ENCODE measurements at places on chromosomes 1 and 21.

GRCh38 chr1:203932556-203932955 lies 71.2 kb downstream of the SNRPE start:
- no peak for DNase-seq

DNA sequence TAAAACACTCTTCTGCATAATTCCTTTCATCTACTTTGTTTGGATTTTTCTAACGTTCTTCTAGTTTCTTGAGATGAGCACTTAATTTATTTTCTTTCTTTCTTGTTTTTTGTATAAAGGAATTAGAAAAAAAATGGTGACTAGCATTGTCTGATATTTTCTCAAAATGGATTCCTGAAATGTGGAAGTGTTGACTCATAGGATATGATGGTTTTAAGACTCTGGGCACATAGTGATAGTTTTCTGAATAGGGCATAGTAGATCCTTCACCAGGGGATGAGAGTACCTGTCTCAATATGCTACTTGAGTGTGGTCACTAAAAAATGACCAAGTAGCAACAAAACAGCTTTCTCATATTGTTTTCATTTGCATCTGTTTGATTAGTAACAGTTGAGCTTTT lies 100.9 kb downstream of the PEX14 start:
- no peak for DNase-seq

DNA sequence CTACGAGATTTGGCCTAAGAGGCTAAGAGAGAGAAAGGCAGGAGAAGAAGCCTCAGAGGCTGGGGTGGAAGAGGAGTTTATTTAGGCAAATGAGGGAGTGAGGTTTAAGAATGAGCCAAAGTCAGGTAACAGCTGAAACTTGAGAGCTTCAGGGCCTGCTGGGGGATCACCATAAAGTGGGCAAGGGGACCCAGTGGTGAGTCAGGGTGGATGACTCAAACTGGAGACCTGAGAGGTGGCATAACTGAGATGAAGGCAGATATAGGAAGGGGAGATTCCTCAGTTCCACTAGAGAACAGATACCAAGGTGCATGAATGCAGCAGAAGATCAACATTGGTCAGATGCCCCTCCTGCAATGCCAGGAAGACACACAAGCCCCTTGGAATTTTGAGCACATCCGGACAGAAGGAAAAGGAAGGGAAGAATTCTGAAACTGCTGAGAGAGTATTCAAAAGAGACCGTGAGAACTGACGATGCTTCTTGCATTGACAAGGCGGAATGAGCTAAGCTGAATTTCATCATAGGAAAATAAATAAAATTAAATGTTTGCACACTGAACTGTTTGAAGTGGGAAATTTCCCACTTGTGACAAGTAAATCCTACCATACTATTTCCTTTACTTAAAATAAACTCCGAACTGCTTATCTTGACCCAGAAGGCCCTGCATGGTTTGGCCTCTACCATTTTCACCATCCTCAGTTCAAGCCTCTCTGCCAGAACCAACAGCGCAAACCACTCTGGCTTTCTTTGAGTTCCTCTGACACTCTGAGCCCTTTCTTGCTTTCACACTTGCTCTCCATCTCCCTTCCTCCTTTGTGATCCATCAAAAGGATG lies 94.1 kb downstream of the NMNAT2 start:
- no peak for DNase-seq

DNA sequence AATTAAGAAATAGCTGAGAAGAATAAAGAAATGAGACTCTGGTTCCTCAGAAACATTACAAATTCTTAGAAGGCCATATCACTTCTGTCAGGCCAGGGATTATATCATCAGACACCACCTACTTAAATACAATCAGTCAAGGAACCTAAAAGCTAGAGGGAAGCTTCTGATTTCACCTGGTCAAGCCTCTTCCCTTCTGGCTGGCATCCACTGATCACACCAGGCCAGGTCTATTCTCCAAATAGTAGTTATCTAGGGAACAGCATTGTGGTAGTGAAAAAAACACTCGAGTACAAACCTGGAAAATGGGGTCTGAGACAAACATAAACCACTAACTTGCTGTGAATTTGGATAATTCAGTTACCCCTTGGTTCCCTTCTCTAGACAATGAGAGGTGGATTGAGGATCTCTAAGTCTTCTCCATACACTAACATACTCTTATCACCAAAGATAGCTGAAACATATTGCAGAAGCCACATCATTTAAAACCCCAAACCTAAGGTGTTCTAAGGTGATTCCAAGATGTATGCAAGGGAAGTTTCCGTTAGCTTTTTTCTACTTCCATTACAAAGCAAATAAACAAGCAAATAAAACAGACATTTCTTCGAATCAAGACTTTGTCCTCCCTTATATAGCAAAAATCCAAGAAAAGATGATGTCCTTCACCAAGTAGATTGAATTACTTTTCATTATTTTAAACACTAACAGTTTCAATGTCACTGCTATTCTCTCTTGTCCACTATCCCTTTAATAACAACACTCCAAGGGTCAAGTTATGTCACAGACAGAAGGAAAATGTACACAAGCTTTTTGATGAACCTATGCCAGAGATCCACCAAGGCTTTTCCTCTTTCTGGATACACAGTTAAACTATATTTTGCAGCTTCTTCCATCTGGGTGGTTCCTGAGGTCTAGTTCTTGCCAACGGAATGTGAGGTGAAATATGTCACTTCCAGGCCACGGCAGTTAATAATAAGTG lies 212.9 kb downstream of the KCNH1 start:
- DNase-seq, result no peak

DNA sequence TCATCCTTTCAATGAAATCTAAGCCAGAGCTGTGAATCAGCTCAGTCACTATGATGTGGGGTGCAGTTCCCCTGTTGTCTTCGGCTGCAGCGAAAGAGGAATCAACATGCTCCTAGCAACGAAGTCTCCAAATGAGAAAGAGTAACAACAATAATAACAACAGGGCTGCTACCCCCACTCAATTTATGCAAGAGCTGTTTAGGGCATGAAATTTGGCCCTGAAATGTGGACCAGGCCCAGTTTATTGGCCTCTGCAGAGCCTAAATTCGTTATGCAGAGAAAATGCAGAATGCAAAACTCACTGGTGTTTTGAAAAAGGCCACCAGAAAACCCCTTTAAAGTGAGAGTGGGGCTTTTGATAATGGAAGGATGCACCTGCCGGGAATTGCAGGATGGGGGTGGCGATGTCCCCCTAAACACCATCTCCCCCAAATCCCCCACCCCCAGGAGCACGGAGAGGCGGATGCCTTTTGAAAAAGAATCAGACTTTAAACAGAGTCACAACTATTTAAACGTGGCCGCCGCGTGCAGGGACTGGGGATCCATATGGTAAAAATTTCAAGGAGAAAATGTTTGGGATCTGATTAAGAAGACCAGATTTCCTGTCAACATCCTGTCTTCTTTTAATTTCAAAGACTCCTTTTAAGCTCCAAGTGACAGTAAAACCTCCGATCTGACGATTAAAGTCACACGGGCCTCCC lies 1.9 kb downstream of the RUNX3 start:
- DNase-seq, result no peak

GRCh38 chr1:164740000-164740526 lies 181.1 kb downstream of the PBX1 start:
- DNase-seq, result no peak

GRCh38 chr1:201637282-201638079 lies 98.6 kb downstream of the NAV1 start:
- DNase-seq, result no peak

DNA sequence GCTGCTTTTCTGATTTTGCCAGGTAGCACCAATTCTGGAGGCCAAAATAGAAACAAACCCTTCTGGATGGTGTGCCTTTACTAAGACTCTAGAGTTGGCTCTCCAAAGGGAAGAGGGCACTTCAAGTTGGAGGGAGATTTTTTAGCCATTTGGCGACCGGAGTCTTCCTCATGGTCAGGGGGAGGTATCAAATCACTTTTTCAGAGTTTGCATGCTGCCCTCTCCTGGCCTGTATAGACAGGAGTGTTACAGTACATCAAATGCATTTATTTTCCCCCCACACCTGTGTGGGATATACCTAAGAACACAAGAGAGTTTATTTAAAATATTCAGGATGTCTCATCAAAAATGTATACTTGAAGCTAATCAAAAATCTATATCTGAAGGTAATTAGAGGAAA lies 3.2 kb downstream of the GREM2 start:
- no peak for DNase-seq

DNA sequence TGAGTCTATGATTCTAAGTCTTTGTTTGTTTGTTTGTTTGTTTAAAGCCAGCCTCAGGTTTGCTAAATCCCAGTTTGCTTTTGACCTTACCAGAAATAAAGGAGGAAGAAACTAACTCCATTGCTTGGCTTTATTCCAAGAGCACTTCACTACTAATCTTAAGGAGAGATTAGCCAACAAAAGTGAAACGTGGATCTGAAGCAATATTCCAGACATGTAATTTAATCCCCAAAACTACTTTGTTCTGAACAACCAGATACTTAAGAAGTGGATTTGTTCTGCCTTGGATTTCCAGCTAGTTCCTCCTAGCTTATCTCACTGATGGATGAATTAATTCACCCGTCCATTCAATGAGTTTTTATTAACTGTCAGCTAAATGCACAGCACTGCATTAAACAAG lies 15.9 kb upstream of the CEP350 start:
- DNase-seq, result no peak

- DNase-seq, result no peak
Measured at GRCh38 chr1:178109348-178110143, 15.6 kb downstream of the RASAL2 start.

DNA sequence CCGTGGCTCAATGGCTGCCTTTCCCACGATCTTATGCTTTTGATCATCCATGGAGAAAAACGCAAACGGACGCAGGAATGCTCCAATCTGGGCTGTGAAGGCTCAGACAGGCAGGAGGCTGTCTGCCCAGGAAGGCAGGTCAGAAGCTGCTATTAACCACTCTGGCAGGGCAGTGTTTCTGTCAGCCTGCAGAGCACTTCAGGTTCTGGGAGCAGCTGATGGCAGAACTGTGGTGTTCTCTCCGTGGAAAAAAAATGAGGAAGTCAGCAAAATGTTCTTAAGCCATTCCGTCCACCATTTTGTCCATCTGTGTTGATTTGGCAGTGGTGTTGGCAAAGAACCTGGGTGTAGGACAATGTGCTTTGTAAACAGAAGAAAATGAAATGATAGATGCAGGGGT lies 91.7 kb downstream of the SIM2 start:
- no peak for DNase-seq

DNA sequence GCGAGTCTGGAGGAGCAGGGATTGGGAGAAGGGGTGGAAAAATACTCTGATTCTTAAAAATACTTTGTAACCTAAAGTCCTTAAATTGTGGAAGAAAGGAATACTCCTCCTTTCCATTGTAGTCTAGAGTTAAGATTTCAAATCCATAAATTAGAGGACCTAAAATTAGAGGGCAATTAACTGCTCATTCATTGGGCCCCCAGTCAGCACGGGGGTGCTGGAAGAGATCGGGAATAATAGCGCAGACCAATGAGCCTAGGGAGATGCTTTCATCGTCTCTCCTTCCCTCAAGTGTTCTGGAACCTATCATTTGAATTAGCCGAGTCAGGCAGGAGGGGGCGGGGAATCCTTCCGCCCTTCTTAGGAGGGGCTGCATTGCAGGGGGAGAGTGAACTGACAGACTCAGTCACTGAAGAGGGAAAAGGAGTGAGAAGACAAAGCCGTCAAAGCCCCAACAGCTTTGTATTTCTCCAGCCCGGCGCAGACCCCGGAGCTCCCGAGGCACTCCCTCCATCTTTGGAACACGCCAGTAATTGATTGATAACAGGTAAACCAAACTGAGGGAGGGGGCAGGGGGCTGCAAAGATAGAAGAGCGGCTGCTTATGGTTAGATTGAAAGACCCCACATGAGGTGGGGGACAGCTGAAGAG lies at the start of gene MLLT11:
TSS of gene MLLT11 (plus strand) at position 391 of the 650 bp plus-strand sequence. CDS start 6,828 bp downstream, outside the sequence.
- DNase-seq, result peak; percentile 61

GRCh38 chr1:54575605-54576290 lies 27.7 kb downstream of the ACOT11 start:
- no peak for DNase-seq

GRCh38 chr1:41696381-41696780 lies 211.9 kb upstream of the EDN2 start:
- no peak for DNase-seq

- DNase-seq, result no peak
Measured at GRCh38 chr1:235873045-235873444, 6.3 kb upstream of the LYST start.

- no peak for DNase-seq
Measured at GRCh38 chr1:182766881-182767645, 22.5 kb upstream of the NPL start.

- no peak for DNase-seq
Measured at GRCh38 chr1:53592521-53592982, 133.4 kb downstream of the DMRTB1 start.

GRCh38 chr1:111471012-111471411 lies 2.8 kb upstream of the C1orf162 start:
- DNase-seq, result no peak
